ENCODE measurements at places on chromosomes 5 and 9. TPM values are rescaled to one million over a fixed set of nuclear protein-coding genes. Genes with fewer than 3 reads are reported as not detected.

The DNAJC18 gene
- polyA plus RNA-seq: 24.2 TPM

DNA sequence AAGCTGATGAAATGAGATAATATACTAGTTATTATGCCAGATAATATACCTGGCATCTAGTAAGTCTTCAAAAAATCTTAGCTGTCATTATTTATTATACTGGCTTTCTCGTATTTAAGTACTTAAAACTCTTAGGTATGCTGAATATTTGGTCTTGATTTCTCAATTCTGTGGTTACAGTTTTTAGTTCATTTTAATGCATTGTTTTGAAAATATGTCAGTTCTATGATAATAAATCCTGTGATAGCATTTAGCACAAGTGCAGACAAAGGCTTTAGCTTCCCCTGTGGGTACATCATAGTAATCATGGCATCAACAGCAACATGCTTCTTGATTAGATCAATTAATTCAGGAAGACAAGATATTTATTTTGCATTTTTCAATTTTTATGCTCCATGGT lies 133.0 kb downstream of the SMC2 start:
- DNase-seq: no peak

- no peak for DNase-seq
Observed at GRCh38 chr5:172315587-172316493, 32.3 kb upstream of the UBTD2 start.

DNA sequence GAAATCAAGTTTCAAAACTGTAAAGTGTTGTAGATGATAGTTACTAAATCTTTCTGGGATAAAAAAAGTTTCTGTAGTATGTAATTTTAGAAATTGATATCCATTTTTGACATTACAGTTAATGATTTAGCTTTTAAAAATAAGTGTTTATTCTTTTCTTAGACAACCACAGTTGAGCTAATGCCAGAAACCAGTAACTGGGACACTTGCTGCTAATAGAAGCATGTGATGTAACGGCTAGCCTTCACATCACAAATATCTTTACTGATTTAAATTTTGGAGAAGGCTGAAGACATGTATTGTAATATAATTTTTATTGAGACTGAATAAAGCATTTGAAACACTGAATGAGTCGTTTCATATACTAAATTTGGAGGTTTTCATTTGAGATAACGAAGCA lies 18.8 kb downstream of the CSNK1G3 start:
- DNase-seq: no peak

DNA sequence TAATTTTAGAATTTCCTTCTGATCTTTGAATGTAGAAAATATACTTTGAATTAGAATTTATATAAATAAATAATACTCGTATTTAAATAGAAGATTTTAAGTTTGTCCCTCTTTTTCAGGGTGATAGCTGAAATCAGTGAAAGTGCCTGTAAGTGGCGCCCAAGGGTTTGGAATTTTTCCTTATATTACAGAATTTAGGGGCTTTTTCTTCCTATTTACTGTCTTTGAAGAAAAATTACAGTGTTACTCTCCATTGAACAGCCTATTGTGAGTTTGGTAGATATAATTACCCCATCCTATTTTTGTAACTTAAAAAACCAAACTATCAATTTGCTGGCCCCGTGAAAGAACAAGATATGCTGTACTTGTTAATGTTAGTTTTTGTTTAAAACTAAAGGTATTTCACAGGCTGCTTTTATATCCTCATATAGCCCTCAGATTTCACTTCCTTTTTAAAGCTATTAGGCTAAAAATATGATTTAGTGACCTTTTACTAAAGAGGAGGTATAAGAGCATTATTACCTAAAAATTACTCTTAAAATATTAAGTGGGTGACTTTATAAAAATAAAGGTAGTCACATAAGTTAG lies 3.2 kb downstream of the MAP3K1 start:
- DNase-seq: no peak

The GLDC gene
- polyA plus RNA-seq: 18.8 TPM

GRCh38 chr9:82404196-82404870 lies 415.8 kb downstream of the SPATA31D1 start:
- no peak for DNase-seq

DNA sequence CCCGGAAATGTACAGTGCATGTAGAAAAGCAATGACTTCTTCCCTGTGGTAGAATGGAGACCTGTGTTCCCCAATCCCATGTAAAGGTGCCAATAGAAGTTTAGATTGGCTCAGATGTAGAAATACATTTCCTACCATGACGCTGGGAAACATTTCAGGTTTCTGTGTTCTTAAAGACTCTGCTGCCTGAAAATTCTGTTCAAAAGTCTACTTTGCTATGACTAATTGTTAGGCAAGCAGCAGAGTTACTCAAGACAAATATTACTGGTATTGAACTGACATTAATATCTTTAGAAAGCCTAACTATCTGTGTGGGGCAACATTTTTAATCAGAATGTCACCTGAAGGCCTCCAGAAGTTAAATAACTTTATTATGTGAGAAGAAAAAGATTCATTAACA lies 75.5 kb upstream of the ELL2 start:
- no peak for DNase-seq

DNA sequence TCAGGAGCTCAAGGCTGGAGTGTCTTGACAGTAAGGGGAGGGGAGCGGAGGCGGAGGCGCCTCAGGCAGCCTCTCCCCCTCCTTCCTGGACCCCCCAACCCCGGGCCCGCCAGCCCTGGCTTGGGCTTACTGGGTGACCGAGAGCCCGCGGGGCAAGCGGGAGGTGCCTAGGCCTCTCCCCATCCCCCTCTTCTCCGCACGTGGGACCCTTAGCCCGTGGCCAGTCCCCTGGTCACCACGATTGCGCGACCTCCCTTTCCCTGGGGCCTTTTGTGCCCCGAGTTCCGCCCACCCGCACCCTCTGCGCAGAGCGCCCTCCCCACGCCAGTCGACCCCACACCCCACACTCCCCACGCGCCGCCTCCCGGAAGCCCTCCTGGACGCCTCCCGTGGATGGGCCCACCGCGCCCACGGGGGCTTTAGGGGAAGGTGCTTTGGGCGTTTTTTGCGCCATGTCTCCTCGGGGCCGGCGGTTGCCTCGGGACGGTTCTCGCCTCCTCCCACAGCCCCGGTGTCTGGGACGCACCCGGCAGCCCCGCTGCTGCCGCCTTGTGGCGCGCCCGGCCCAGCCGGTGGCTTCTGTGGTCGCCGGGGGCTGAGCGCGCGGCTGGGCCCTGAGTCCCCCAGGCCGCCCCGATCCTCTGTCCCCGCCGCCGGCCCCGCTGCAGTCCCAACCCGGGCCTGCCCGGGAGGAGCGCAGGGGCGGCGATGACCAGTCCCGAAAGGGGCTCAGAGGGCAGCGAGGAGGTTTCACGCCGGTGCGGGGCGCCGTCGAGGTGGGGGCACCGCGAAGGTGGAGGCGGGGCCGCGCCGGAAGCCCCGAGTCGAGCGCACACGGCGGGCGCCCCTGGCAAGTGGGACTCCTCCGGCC lies 3.2 kb downstream of the TOR4A start:
- no peak for DNase-seq

The SPARC gene
- 1,921 TPM for polyA plus RNA-seq

GRCh38 chr5:108109059-108109458 lies 272.8 kb downstream of the FBXL17 start:
- no peak for DNase-seq

- DNase-seq: no peak
Observed at GRCh38 chr5:76219636-76220035, 136.5 kb downstream of the SV2C start.

DNA sequence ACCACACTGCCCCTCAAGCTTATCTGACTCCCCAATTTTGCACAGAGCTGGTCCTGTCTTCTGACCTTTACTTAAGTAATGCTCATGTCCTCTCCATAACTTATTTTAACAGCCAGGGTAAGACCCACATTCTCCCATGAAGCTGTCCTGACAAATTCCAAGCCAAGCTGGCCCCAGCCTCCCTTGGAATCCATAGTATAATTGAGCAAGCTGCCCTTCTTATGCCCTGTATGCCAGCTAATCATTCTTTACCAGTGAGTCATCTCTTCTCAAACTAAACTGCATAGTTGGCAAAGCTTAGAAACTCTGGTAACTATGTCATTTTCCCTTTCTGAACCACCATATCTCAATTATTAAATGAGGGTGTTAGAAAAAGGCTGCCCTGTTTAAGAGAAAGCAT lies 92.4 kb downstream of the NFIB start:
- no peak for DNase-seq

GRCh38 chr9:92728831-92729734 lies 35.5 kb downstream of the BICD2 start:
- no peak for DNase-seq

- DNase-seq: no peak
Observed at GRCh38 chr5:177474846-177475562, 1.6 kb upstream of the DBN1 start.

The PCDHA11 gene
- polyA plus RNA-seq: 0.17 TPM

DNA sequence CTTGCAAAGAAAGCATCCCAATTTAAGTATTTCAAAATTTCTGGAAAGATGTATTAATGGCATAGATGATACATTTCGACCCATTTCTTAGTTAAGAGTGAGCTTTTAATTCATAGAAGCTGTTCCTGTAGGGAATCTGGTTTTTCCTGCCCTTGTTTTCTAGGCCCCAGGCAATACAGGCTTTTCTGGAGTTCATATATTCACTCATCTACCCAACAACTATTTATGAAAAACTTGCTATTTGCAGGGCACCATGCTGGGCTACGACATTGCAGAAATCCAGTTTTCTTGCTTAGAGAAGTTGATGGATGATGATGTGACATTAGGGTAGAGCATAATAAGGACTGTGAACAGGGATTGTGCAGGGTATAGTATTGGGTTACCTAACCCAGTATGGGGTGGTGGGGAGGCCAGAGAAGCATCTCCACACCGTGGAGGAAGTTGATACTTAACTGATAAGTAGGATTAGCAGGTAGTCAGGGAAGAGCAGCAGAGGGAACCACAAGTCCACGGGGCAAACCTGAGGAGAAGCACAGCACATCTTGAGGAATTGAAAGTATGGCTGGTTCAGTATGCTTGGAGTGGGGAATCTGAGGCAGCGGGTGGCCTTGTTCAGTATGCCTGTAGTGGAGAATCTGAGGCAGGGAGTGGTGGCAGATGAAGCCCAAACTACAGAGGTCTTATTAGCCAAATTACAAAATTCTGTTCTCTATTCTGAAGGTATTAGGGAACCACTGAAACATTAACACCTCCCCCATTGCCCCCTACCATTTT lies 247.5 kb downstream of the ARRDC3 start:
- DNase-seq: no peak

The RASGRF2 gene
- 2.4 TPM for polyA plus RNA-seq

- no peak for DNase-seq
Observed at GRCh38 chr5:180140571-180140970, 68.4 kb downstream of the RASGEF1C start.

The FBP2 gene
- not detected for polyA plus RNA-seq

- DNase-seq: no peak
Observed at GRCh38 chr5:88680253-88681132, 202.5 kb downstream of the MEF2C start.

GRCh38 chr5:135092476-135092875 lies 58.4 kb upstream of the PITX1 start:
- DNase-seq: no peak

The PCDHA13 gene
- not detected for polyA plus RNA-seq

The DMRT3 gene
- 1.2 TPM for polyA plus RNA-seq

The WDR38 gene
- 0.35 TPM for polyA plus RNA-seq

The PRR16 gene
- 3.0 TPM for polyA plus RNA-seq

GRCh38 chr9:10594482-10594881 lies 18.3 kb downstream of the PTPRD start:
- no peak for DNase-seq

DNA sequence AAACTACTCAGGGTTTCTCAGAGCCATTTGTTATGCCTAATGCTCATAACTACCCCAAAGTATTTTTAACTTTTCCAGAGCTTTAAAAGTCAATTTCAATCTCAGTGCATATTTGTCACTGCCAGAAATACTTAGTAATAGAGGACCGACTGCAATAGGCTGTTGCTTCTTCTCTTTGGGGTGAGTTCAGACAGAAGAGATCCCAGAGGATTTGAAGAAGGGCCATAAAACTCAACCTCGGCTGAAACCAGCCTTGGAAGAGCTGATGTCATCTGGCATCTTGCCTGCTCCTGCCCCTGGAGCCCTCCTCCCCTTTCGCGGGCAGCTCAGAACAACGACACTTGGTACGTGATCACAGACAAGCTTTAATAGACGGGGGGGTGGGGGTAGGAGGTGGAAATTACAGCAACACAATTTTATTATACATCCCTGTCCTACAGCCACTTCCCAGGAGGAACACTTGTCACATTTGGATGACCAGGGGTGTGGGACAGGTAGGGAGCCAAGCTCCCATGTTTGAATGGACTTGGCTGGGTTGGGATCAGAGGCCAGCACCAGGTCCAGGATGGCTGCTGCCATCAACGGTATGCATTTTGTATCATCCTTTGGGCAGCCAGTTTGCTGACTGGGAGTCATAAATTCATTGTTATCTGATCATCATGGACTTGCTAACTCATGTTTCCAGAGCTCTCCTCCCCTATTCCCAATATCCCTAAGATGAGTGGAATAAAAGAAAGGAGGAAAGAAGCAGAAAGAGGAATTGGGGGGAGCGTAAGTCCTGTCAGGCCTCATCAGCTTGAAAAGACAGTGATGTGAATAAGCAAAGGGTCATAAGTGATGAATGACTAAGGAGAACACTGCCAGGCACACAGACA lies 186.6 kb upstream of the PANK3 start:
- peak; percentile 36 for DNase-seq

DNA sequence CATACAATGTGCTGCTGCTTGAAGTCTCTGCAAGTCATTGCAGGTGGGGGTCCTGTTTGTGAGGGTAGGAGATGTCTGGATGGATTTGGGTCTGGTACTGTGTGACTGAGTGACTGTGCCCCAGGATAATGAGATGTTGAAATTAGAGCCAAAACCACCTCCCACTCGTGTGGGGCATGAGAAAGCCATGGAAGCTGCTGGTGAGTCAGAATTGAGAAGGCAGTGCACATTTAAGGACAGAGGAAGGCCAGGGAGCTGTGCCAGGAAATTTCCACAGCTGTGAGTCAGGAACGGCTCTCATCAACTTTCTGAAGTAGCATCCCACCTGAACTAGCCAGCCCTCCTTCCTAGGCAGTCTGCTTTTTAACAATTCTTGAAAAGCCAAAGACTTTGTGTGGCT lies 229.8 kb downstream of the DRD1 start:
- no peak for DNase-seq

DNA sequence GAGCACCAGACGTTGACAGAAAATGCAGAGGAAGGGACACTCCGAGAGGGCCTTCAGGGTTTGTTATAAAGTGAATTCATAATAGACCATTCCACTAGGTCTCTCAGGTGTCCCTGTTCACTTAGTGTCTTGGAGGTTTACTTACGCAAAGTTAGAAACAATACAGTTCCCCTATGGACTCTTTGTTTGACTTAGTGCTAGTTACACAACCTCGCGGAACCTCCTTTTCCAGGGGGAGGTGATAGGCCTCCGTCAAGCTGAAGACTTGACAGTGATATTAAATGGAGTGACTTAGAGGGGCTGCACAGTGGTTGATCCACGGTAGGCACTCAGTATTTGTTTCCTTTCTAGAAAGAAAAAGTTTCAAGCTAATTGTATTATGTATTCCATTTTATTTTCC lies 1.3 kb downstream of the CCT5 start:
- no peak for DNase-seq

The ZBED3 gene
- 31.6 TPM for polyA plus RNA-seq

The NTNG2 gene
- 0.32 TPM for polyA plus RNA-seq

GRCh38 chr5:98333921-98334320 lies 439.5 kb upstream of the RGMB start:
- no peak for DNase-seq

Data from renal cortex interstitium (tissue), 15 donors.